ENCODE measurements at places on chromosomes 16 and 17.

- DNase-seq: peak; percentile 97
These were observed 11.5 kb downstream of the NHERF1 start for GRCh38 chr17:74759941-74760340.

DNA sequence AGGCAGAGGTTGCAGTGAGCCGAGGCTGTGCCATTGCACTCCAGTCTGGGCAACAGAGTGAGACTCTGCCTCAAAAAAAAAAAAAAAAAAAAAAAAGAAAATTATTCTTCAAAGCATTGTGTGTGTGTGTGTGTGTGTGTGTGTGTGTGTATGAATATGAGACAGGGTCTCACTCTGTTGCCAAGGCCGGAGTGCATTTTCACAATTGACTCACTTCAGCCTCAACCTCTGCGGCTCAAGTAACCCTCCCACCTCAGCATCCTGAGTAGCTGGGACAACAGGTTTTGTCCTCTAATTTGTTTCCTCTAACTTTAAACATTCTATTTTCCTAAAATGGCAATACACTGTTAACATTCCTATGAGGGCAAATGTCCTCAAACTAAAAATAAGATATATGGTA lies 7.7 kb downstream of the FBXO47 start:
- no peak for DNase-seq

GRCh38 chr16:74030000-74030706 lies 266.5 kb upstream of the PSMD7 start:
- DNase-seq: no peak

DNA sequence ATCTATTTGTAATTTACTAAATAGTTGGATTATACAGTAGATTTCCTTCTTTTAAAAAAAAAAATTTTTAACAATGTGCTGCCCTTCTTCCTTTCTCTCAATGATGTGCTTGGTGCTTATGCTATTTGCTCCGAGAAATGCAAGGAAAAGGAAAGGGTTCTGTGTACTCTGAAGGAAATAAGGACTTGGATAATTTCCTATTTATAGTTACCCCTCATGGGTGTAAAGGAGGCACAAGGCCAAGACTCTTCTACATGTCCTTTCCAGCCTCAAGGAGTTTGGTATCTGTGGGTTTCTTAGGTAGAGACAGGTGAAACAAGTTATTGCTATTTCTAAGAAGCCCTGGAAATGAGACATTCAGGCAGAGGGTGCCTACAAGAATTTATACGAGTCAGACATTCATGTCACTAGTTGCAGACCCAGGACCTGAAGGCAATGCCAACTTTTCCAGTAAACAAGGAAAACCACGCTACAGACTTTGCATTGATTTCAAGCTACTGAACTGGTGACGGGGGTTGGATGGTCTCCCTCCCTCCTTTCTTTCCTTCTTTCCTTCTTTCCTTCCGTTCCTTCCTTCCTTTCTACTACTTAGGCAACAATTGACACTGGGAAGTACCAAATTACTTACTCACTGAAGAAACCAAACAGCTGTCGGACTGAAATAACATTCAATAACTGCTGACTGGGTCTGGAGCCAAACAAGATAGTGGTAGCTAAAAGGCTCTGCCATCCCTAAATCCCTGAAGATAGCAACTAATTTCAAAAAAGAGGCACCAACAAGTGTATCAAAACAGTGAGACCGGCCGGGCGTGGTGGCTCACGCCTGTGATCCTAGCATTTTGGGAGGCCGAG lies 33.8 kb upstream of the GHDC start:
- DNase-seq: no peak

Measured in islet precursor cell (in vitro differentiated cells).